ENCODE measurements at places on chromosomes 13 and 19. TPM values are rescaled to one million over a fixed set of nuclear protein-coding genes. Genes with fewer than 3 reads are reported as not detected.

DNA sequence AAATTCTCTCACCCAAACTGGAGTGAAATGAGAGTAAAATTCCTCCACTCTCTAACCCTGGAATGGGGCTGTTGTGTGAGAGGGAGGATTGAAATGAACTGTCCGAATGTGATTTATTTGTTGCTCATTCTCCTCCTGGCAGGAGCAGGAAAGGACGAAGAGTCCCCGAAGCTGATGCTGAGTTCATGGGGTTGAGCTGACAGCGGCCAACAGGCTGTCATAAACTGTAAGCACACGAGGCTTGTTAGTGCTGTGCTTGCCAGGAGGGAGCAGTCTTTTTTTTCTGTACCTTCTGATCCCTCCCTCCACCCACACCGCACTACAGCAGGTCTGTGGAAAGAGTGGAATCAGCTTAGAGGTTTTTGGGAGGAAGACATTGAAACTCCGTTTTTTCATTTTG is 33.1 kb upstream of the ZNF331 start:
- DNase-seq, result no peak

- DNase-seq, result no peak
Measured at GRCh38 chr19:30450835-30451321, 78.7 kb downstream of the ZNF536 start.

GRCh38 chr13:48531416-48532255 is 1.2 kb downstream of the RCBTB2 start:
- DNase-seq, result no peak

- DNase-seq, result no peak
Measured at GRCh38 chr19:10523135-10523636, 5.9 kb upstream of the S1PR5 start.

GRCh38 chr19:1151917-1152587 is 22.0 kb downstream of the SBNO2 start:
- DNase-seq, result peak; percentile 78

DNA sequence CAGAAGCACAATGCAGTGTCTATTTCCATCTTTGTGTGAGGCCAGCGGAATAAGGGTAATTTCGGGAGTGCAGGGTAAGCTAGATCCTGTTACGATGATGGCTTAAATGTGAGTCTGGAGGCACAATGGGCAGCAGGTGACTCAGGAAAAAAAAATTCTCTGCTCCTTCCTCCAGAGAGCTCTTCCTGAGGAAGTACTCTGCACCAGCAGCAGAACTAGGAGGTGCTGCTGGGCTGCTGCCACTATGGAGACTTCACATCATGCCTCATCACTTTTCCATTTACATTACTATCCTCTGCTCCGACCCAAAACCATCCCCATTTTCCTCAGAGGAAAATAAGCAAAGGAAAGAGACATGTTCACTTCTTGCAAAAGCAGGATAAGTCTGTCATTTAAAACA is 282.0 kb downstream of the DNAJC15 start:
- no peak for DNase-seq

Gene GRK1
- total RNA-seq, result 0.48 TPM

Gene TSHZ3
- 5.2 TPM for total RNA-seq

Gene SLC7A9
- not detected for total RNA-seq

Gene KLK3
- not detected for total RNA-seq

DNA sequence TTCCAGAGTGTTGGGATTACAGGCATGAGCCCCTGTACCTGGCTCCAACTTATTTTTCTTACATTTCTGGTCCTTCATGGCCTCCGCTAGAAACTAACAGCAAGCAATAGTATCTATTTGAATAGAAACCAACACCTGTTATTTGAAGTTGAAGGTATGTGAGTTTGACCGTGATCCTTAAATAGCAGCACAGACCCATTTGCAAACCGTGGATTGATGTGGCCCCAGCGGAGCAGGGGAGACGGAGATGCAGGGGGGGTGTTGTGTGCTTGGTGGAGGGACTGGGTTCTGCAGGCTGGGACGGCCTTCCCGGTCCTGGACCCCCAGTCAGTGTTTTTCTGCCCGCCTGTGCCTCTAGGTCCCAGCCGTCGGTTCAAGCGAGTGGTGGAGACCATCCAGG is 16.9 kb downstream of the TMEM150B start:
- no peak for DNase-seq

Gene NCAN
- not detected for total RNA-seq

DNA sequence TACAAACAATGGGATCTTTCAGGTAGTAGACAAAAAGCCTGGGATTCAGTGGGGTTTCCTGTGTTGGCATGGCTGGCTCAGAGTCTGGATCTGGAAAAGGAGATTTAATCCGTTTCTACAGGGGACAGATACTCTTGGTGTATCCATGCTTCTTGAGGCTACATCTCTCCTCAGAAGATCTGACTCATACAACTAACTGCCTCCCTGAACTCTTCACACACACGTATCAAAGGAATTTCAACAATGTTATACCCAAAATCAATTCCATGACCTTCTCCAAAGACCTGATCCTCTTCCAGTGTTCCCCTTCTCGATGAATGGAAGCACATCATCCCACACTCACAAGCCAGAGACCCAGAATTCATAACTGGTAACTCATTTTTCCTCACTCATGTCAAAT is 435.3 kb upstream of the NBEA start:
- DNase-seq, result no peak

- DNase-seq, result no peak
Measured at GRCh38 chr19:46404753-46405468, 8.5 kb downstream of the CCDC8 start.

DNA sequence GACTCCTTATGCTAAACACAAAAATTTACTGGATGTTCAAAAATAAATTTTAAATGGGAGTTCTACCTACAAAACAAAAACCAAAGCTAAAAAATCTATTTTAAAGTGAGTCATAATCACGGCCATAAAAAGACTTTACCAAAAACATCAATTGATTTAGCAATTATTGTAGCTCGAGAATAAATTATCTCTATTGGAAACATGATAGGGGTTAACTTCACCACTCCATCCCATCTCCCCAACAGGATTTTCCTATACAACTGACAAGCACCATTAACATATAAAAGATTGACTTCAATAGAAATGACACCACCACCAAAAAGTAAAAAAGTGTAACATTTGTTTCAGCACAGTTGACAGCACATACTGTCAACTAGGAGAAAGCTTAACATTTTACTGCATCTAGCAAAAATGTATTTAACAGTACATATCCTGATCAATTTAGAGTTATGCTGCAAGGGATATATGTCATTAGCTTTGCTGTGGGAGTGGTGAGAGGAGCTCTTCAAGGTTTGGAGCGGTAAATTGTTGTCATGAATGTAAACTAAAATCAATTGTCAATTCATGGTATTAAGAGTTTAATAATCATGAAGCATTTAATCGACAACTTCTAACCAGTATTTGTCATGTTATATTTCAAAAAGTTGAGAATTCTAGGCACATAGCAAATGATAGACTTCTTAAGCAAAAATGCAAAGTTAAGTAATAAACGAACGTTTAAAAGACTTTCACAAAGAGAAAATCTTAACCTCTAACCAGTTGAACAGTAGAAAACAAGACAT is 3.8 kb downstream of the UBL3 start:
- DNase-seq, result no peak

- DNase-seq, result no peak
Measured at GRCh38 chr13:23851106-23851505, 38.1 kb downstream of the MIPEP start.

Gene RNF225
- total RNA-seq, result not detected

Gene SRRM5
- 0.38 TPM for total RNA-seq

Gene ZNF30
- 2.4 TPM for total RNA-seq

DNA sequence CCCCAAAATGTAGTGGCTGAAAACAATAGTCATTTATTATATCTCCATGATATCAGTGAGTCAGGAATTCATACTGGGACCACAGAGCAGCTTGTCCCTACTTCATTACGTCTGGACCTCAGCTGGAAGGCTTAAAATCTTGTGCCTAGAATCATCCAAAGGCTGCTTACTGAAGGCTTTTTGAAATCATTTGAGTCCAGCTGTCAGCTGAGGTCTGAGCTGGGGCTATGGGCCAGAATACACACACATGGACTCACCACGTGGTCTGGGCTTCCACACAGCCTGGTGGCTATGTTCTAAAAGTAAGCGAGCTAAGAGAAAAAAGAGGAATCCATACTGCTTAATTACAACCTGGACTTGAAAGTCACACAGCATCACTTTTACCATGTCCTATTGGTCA is 209.2 kb downstream of the KCTD12 start:
- DNase-seq, result no peak

Gene PTPRH
- total RNA-seq, result 3.7 TPM

GRCh38 chr19:31340042-31341025 is 8.9 kb downstream of the TSHZ3 start:
- no peak for DNase-seq

DNA sequence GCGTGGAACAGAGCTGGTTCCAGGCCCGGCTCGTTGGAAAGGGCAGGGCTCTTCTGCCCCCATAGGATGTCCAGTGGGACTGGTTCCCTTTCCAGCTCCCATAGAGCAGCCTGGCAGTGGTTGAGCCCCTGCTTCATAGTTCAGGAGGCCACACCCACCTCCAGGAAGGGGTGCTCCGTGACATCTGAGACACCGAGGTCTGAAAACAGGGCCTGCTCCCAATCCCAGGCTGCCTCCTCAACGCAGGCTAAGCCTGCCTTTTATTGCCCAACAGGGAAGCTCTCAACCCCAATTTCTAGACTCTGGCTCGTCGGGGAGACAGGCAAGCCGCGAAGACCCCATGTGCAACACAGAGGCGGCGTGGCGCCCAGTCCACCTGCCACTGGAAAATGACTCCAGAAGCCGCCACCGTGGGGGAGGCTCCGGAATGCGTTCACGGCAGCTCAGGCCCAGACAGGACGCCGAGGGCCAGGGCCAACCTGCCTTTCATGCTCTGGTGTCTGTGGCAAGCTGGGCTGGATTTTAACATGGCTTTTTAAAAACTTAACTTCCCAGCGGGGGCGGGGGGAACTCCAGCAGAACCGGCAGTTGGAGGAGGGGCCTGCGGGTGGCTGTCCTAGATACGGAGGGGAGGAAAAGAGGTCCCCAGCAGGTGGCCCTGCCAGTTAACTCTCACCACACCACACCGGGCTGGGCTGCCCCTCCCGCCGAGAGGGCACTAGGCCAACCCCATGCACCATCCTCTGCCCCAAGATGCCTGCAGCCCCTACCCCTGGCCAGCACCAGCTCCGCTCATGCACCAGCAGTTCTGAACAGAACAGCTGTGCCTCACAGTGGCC is 17.9 kb upstream of the TINCR start:
- DNase-seq, result no peak

Gene C19orf18
- 2.5 TPM for total RNA-seq

Gene RFPL4AL1
- 0.57 TPM for total RNA-seq

Gene MISP
- not detected for total RNA-seq

- DNase-seq, result no peak
Measured at GRCh38 chr13:38462605-38463004, 113.0 kb downstream of the UFM1 start.

Gene ZNF433
- 4.3 TPM for total RNA-seq

Gene ETFB
- 180 TPM for total RNA-seq

Gene MBD3L1
- total RNA-seq, result not detected

GRCh38 chr19:28876609-28877123 is 336.3 kb downstream of the UQCRFS1 start:
- no peak for DNase-seq

DNA sequence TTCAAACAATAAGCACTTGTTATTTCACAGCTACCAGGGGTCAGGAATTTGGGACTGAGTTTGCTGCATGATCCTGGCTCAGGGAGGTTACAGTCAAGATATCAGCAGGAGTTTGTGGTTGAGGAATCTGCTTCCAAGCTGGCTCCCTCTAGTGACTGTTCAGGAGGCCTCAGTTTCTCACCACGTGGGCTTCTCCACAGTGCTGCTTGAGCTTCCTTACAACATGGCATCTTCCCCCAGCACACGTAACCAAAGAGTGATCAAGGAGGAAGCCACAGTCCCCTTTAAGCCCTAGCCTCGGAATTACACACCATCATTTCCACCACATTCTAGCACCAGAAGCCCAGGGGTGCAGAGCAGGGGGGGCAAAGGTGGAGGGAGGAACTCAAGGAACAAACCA is 28.8 kb downstream of the CELF5 start:
- no peak for DNase-seq

- no peak for DNase-seq
Measured at GRCh38 chr13:34913040-34913439, 29.0 kb upstream of the NBEA start.

DNA sequence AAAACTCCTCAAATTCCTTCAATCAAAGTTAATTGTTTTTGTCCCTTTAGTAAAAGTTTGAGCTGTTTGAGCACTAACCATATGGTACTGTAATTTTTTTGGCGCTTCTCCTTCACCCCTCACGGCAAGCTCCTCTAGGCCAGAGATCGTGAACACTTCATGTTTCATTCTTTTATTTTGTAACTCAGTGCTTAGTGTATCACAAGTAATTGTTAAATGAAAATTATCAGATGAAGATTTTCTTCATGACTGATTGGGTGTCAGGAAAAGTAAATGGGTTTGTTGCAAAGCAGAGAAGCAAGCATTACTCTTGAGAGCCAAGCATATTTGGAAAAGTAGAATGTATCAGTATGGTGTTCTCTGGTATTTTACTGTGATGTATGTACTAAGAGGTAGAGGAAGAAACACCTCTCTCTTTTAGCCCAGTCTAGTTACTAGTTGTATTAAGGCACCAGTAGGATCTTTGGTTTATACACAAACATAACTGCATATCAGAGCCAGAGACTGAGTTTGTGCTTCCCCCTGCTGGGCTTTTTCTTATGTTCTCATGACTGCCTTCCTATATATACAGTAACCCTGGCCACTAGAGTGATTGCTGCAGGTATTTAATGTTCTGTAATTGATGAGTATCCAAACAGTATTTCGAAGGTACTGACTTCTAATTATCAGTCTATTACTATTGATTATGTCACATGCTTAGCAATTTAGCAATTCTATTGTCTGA is 202.3 kb upstream of the KLHL1 start:
- DNase-seq, result no peak

GRCh38 chr19:7899751-7900378 is 3.8 kb upstream of the MAP2K7 start:
- no peak for DNase-seq

Gene PTH2
- total RNA-seq, result not detected

GRCh38 chr19:31818798-31819105 is 469.5 kb upstream of the TSHZ3 start:
- no peak for DNase-seq

Gene ZNF773
- total RNA-seq, result 5.5 TPM

DNA sequence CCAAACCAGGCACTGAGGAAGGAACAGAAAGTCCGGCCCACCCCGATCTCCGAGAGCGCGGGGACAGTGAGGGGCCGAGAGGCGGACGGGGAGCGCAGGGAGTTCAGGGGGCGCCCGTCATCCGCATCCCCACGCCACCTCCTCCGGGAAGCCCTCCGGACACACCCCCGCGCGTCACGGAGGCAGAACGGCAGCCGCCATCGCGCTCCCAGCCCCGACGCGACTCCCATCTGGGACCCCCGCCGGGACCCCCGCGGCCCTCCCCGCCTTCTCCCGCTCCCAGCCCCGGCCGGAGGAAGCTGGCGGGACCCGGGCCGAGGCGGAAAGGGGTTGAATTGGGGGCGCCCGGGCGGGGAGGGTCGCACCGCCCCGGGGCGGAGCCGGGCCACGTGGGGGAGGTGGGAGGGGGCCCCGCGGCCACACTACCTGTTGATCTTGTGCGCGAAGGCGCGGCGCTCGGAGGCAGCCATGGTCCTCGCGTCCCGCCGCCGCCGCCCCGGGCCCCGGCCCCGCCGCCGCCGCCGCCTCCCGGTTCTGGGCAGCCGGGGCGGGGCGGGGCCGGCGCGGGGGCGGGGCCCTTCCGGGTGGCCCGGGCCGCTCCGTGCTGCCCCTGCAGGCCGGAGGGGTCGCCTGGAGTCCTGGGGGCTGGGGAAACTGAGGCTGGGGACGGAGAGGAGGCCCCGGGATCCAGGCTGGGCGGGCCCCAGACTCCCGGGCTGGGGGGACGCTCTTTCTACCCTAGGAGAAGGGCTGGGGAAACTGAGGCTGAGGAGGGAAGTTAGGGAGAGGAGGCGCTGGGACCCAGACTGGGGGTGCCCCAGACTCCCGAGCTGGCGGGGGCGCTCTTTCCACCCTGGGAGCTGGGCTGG is at the start of gene DOCK6:
TSS of gene DOCK6 (minus strand) at position 554 of the 869 bp plus-strand sequence. CDS start at position 470, 84 bp downstream.
- DNase-seq, result no peak

All from cardiac septum (tissue), 1 donor.